ENCODE measurements at places on chromosomes 2 and 18.
A peak's percentile ranks its signal among the peaks of the same experiment; 100 is the strongest.

DNA sequence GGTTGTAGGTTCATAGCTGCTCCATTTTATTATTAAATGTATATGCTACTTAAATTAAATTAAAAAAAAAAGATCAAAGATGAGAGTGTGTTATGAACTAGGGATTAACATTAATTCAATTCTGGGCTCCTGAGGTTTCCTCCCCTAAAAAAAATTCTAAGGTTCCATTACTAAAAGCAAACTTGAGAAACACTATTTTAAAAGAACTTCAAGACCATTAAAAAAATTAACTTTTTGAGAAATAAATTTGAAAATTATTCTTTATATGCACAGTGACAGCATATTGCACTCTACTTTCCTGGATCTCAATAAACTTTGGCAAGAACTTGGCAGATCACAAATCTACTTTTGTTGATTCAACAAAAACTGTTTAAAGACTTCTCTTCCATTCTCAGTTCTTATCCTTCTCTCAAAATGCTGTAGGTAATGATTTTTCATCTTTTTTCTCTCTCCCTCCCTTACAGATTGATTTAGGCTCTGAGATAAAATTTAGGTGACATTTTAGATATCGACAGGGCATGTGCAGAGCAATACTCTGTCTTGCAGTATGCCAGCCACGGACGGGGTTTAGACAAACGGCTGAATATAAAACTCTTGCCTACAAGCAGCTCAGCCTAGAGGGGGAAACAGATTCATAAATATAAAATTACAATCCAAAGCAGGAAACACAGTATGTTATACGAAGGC, 592 bp upstream of the MARS2 start:
- no peak for DNase-seq

GRCh38 chr18:76448256-76449110, 46.6 kb downstream of the ZNF516 start:
- DNase-seq: no peak

- no peak for DNase-seq
These were observed 53.2 kb upstream of the ITM2C start for GRCh38 chr2:230811508-230811907.

- DNase-seq: no peak
These were observed 147.2 kb upstream of the NFATC1 start for GRCh38 chr18:79248495-79249060.

DNA sequence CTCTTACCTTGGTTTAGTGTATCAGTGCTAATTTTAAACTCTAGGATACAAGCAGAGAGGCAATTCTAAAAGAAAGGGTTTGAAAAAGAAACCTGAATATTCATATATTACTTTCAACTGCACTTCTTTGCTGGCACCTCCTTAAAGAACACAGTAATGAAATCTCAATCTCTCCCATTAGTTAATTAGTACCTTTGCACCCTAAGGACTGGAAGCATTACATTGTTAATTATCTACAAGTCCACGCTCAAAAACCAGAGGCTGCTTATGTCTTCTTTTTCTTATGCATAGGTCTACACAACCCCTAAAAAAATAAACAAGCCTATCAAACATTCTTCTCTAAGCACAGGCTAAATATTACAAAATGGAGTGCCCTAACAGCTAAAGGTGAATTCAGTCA, 20.2 kb downstream of the EPHA4 start:
- DNase-seq: no peak

GRCh38 chr2:188919824-188920223, 54.3 kb upstream of the COL3A1 start:
- DNase-seq: no peak

DNA sequence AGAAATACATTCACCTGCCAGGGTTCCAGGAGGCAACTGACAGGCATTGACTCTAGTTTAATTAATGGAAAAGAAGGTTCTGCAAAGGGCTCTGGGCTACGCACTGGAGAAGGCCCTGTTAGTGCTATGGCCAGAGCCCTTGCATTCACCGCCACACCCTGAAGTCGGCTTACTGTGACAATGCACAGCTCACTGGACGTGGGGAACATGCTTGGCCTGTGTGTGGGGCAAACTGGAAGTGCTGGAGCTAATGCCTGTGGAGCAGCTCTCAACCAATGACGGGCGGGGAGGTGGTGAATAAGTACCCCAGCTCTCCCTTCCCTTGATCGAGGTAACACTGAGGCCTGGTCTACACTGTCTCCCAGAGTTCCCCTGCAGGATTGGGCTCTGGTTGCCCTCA, 209.8 kb downstream of the HAUS1 start:
- no peak for DNase-seq

GRCh38 chr18:22523481-22523880, 105.8 kb upstream of the CTAGE1 start:
- DNase-seq: no peak

DNA sequence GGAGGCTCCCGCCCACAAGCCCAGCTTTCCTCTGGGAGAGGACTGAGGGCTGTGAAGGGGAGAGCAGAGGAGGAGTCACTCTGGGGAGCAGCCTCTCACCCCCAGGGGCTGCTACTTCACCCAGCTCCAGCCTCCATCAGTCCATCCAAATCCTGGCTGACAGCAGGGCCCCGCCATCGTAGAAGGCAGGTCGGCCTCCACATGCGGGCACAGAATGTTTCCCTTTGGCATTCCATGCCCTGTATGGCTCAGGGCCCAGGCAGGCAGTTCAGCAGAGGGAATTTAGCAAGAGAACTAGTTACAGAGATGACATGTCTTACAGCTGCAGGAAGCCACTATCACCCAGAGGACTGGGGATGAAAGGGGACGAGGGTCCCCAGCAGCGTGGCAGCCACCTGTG, 6.4 kb upstream of the ODC1 start:
- no peak for DNase-seq

- DNase-seq: no peak
These were observed 8.3 kb downstream of the KCNE4 start for GRCh38 chr2:223060201-223060825.

DNA sequence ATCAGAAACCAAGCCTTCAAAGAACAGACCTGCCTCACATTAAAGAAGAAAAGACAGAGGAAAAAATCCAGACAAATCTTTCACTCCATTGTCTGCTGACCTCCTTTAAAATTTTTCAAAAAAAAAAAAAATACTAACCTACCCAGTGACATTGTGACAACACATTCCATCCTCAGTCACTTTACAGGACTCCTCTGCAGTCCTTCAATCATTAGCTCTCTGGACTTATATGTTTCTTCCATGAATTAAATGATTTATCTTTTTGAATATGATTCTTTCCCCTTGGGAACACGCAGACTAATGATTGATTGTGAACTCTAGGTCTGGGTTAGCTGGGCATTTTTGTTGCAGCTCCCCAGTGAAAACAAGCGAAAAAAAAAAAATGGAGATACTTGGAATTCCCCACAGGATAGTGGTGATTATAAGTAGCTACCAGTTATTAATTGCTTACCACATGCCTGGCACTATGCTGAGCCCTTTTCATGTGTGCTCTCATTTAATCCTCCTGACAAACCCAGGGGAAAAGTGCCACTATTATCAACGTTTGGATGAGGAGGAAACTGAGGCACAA, 261.3 kb upstream of the NCKAP5 start:
- no peak for DNase-seq

- no peak for DNase-seq
These were observed 7.7 kb downstream of the L3MBTL4 start for GRCh38 chr18:6406910-6407470.

GRCh38 chr2:232893834-232894233, 23.8 kb downstream of the SNORC start:
- no peak for DNase-seq

- DNase-seq: no peak
These were observed 69.3 kb downstream of the INPP5D start for GRCh38 chr2:233129351-233129978.

DNA sequence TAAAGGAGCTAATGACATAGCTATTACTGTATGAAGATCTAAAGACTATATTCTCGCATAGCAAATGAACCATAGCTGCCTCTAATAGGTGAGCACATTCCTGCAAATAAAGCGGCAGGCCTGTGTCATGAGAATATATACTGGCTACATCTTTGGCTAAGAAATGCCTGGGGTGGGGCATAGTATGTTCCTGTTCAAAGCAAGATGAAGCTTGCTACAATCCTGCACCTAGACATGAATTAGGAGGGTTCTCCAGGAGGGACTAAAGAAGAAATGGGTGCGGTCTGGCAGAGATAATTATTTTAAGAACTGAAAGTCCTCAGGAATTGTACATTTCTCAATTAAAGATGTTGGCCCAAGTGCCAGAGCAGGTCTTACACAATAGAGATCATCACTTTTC, 46.8 kb upstream of the PLA2R1 start:
- DNase-seq: no peak

DNA sequence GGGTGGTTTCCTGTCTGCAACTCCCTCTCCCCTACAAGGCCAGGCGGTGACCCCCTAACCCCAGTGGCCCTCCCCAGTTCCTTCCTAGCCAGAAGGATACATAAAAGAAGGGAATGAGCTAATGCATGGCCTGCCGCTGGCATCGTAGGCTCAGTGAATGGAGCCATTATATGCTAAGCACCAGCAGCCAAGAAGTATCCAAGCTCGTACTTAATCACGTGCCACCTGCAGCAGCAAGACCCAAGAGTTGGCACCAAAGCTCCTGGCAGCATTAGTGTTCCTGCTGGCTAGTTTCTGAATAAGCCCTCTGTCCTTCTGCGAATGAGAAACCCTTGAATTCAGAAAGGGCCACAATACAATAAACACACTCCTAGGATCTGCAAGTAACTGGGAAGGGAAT, 4.3 kb downstream of the DBI start:
- DNase-seq: no peak

DNA sequence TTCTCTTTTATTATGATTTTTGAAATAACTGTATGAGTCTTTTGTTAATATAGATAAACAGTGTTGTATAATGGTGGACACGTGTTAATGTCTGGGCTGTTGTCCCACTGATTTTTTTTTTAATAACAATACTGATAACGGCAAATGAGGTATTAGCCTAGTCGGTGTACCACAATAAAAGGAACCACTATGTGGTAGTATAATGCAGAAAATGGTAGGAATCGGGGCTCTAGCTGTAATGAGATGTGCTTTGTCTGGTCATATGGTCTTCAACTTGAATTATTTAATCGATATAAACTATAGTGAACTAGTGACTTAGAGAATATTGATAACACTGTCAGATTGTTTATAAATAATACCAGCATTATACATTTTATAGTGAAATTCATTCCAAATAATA, 517.9 kb upstream of the SPHKAP start:
- DNase-seq: no peak

DNA sequence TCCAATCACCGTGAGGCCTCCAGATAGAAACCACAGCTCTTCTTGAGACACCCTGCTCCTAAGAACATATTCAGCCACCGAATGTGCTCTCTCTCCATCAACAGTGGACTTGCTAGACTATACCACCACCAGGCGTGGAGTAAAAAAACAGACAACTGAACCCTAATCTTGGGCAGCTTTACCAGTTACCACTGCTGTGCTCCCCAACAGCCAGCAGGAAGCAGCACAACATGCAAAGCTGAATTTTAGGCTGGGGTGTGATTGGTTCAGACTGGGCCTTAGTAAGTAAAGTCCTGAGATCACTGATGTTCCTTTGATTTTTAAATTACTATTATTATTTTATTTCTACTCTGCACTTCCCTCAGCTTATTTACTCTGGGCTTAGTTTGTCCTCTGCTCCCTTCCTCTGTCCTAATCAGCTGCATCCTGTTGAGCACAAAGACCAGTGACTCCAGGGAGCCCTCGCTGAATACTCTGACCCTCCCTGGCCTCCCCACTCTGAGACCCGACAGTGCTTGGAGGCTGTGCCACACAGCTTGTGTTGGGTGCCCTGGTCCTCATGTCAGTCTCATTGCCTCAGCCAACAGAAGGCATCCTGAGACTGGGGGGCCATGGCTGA, 21.9 kb downstream of the MRPL35 start:
- peak; percentile 33 for DNase-seq

DNA sequence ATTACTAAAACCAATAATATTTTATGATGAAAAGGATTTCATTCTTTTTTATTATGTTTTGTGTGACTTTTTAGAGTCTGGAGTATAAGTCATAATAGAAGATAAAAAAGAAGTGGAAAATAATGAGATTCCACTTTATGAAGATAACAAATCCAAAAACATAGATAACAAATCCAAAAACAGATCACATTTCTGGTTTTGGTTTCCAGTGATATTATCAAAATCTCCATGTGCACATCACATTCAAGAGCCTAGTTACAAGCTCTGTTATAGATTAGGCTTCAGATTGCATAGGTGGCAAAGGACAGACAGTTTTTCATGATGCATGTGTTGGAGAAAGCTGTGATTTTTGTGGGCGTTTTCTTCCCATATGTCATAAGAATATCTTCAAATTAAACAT, 648.2 kb downstream of the STK39 start:
- DNase-seq: no peak

DNA sequence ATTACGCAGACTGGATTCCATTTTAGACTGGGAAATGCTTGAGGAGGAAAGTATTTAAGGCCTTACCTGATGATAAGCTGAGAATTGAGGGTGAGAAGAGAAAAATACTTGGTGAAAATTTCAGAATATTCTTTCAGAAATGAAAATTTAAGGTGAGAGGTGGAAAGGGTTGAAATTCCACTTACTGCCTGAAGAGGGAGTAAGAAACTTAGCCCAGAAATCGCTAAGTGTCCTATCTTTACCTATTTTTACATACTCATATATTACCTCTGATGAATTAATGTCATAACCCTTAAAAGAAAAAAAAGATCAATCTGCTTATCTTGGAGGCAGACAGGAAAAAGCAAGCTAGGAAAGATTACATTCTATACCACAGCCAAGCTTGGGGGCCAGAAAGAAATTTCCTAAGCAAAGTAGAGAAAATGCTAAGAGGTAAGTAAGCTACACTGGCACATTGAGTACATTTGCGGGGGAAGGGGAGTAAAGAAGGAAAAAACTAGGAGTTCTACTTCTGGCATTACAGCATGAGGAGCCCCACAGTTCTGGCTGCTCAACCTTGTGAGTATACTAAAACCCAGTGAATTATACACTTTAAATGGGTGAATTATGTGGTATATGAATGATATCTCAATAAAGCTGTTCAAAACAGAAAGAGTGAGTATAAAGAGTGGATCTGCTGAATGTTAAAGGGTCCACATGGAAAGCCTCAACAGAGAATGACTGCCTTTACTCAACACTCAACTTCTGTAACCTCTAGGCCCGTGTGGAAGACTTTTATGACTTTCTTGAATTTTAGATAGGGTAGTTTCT, 33.8 kb downstream of the SMC6 start:
- DNase-seq: no peak

- no peak for DNase-seq
These were observed 1.2 kb downstream of the TLX2 start for GRCh38 chr2:74515271-74515980.

DNA sequence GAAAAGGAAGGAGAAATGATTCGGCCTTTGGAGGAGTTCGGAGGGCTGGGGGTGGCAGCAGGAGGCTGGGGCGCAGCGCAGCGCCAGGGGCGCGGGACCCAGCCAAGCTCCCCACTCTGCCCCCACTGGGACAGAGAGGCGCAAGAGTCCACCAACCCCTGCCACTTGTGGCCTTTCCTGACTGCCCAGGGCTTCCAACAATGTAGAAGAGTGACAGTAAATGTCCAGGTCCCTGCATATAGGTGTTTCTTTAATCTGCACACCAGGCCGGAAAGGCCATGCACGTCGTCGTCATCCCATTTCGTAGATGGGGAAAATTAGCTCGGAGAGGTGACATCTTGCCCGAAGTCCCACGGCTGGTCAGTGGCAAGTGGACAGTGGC, 96.6 kb downstream of the INHBB start:
- DNase-seq: no peak
